ENCODE measurements at places on chromosomes 6 and 20. TPM values are rescaled to one million over a fixed set of nuclear protein-coding genes. Genes with fewer than 3 reads are reported as not detected.
A peak's percentile ranks its signal among the peaks of the same experiment; 100 is the strongest.

DNA sequence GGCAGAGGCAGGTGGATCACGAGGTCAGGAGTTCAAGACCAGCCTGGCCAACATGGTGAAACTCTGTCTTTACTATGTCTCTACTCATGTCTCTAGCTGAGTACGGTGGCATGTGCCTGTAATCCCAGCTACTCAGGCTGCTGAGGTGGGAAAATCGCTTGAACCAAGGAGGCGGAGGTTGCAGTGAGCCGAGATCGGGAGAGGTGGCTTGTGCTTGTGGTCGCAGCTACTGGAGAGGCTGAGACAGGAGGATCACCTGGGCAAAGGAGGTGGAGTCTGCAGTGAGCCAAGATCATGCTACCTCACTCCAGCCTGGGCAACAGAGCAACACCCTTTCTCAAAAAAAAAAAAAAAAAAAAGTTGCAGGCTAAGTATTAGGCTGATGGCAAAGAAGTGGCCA lies 8.0 kb upstream of the WTAP start:
- no peak overlapping the region for H3K4me3 ChIP-seq
- H3K36me3 ChIP-seq = peaks cover 21% of the 10 kb centered on the region
- no peak overlapping the region for H3K27ac ChIP-seq
- H3K4me1 ChIP-seq = peaks cover 5% of the 10 kb centered on the region
- H3K27me3 ChIP-seq = no peaks in the 10 kb centered on the region

DNA sequence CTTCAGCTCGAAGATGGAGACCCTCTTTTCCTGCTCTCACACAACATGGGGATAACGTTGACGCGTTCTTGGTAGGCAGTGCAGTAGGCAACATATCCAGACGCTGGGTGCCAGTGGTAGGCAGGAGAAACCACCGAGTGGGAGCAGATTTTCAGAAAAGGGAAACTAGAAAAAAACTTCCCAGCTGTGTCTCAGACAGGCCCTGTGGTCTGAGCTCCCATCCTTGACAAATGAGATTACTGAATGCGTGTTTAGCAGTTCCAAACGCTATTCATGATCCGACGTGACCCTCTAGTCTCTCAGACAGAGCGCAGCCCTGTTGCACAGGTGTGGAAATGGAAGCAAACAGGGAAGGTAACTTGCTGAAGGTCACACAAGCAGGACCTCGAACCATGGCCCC lies 83.9 kb upstream of the DUSP22 start:
- no peak overlapping the region for H3K27ac ChIP-seq
- no peaks in the 10 kb centered on the region for H3K36me3 ChIP-seq
- H3K27me3 ChIP-seq = peaks cover 8% of the 10 kb centered on the region
- peaks cover 6% of the 10 kb centered on the region for H3K4me1 ChIP-seq
- no peak overlapping the region for H3K4me3 ChIP-seq

Gene LINC00237
- not detected for total RNA-seq

Gene CST5
- not detected for total RNA-seq

DNA sequence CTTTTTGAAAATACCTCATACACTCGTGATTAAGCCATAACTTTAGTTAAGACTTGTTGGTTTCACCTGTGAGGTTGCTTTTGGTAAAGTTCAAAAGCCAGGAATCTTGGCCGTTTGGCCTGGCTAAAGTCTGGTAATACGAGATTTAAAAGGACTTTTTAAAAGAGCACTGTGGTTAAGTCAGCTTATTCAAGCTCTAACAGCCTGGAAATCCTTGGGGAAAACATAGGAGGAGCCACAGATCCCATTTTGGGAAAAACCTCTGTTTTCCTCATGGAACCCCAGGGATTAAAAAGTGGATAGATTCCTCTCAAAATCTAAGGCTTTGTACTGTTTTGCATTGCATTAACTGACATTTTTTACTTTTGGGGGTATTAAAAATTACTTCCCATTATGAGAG lies 13.7 kb upstream of the SLC22A16 start:
- H3K4me1 ChIP-seq = peaks cover 11% of the 10 kb centered on the region
- peaks cover 15% of the 10 kb centered on the region for H3K27me3 ChIP-seq
- H3K27ac ChIP-seq = no peak overlapping the region

Gene AHCY
- total RNA-seq = 254 TPM

Gene RFX6
- not detected for total RNA-seq

Gene BCAS4
- total RNA-seq = 28.9 TPM

Gene ZNF165
- total RNA-seq = 4.3 TPM

GRCh38 chr6:38901802-38902522 lies 146.6 kb upstream of the GLP1R start:
- no peaks in the 10 kb centered on the region for H3K4me1 ChIP-seq
- no peaks in the 10 kb centered on the region for H3K36me3 ChIP-seq
- no peak overlapping the region for H3K27ac ChIP-seq
- DNase-seq = no peak
- H3K4me3 ChIP-seq = no peak overlapping the region

GRCh38 chr6:92715991-92716390 lies 703.4 kb downstream of the EPHA7 start:
- H3K27me3 ChIP-seq = no peaks in the 10 kb centered on the region
- no peak for DNase-seq
- no peaks in the 10 kb centered on the region for H3K4me1 ChIP-seq

GRCh38 chr20:58260006-58260405 lies 31.6 kb upstream of the ANKRD60 start:
- H3K4me3 ChIP-seq = no peak overlapping the region
- peaks cover 14% of the 10 kb centered on the region for H3K4me1 ChIP-seq
- no peak overlapping the region for H3K27ac ChIP-seq
- H3K27me3 ChIP-seq = no peaks in the 10 kb centered on the region
- H3K36me3 ChIP-seq = peaks cover 14% of the 10 kb centered on the region

Gene KIAA0408
- total RNA-seq = 3.1 TPM

Gene SNAP91
- not detected for total RNA-seq

GRCh38 chr20:18138639-18139583 lies 1.2 kb downstream of the KAT14 start:
- peak overlapping the region; percentile 87 for H3K27ac ChIP-seq
- H3K4me1 ChIP-seq = peaks cover 23% of the 10 kb centered on the region
- peak overlapping the region; percentile 79 for H3K4me3 ChIP-seq
- H3K27me3 ChIP-seq = no peaks in the 10 kb centered on the region

Gene RAB44
- total RNA-seq = not detected

DNA sequence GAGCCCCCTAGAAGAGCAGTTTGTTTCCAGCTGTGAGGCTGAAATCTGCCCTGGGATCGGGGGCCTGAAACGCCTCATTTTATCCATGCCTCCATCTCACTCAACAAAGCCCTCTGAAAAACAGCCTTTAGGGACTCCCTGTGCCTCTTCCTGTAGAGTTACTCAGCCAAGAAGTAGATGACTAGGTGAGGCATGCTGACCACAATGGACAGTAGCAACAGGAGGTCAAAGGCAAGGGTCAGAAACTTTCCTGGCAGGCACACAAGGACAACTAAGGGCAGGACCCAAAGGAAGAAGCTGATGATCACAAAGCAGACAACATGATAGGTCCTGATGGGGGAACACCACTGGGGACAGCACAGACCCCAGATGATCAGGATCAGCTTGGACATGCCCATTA lies 12.8 kb downstream of the MAS1L start:
- no peak for DNase-seq
- no peaks in the 10 kb centered on the region for H3K4me1 ChIP-seq
- no peak overlapping the region for H3K27ac ChIP-seq
- peaks cover 19% of the 10 kb centered on the region for H3K27me3 ChIP-seq

GRCh38 chr6:144876689-144877088 lies 591.6 kb downstream of the UTRN start:
- no peak overlapping the region for H3K4me3 ChIP-seq
- DNase-seq = no peak
- peaks cover 14% of the 10 kb centered on the region for H3K27me3 ChIP-seq
- no peak overlapping the region for H3K27ac ChIP-seq
- no peaks in the 10 kb centered on the region for H3K4me1 ChIP-seq
